A549 treated with CpdA at 1 μM for 4 hours (cell line): ENCODE measurements at places on chromosomes 6 and 20. TPM values are rescaled to one million over a fixed set of nuclear protein-coding genes. Genes with fewer than 3 reads are reported as not detected.

Gene PACRG
- 0.22 to 0.81 TPM in 2 of 5 replicates, not detected in the others for total RNA-seq

Gene ZSCAN12
- 1.1 to 2.5 TPM (median 1.5 TPM) in 5 replicates for total RNA-seq

Gene MTFR2
- total RNA-seq = 9.9 to 12.2 TPM (median 11.5 TPM) in 5 replicates

Gene PRSS35
- 0.03 to 0.14 TPM (median 0.06 TPM) in 4 of 5 replicates, not detected in the other for total RNA-seq

Gene SH3BGRL2
- 0.27 to 0.35 TPM (median 0.31 TPM) in 5 replicates for total RNA-seq

Gene LY86
- not detected in 5 replicates for total RNA-seq

Gene HDGFL1
- not detected in 5 replicates for total RNA-seq
